ENCODE measurements at places on chromosomes 6 and 20.

DNA sequence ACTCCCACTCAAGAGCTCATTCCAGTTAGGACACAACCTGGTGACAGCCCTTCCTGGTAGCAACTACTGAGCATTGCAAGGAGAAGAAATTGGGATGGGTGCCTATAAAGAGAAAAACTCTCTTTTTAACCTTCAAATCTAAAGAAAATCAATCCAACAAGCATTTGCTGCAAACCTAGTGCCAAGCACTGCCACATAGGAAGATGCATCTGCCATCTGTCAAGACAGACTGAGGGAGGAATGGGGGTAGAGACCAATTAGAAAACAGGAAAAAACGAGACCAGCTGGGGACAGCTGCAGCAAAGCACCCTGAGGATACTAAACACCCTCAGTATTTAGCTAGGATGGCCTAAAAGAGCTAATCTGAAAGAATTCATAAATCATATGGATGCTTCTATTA lies 27.9 kb downstream of the HLA-DMB start:
- DNase-seq = no peak

- DNase-seq = no peak
These were observed 248.5 kb downstream of the BTBD3 start for GRCh38 chr20:12166053-12166717.

DNA sequence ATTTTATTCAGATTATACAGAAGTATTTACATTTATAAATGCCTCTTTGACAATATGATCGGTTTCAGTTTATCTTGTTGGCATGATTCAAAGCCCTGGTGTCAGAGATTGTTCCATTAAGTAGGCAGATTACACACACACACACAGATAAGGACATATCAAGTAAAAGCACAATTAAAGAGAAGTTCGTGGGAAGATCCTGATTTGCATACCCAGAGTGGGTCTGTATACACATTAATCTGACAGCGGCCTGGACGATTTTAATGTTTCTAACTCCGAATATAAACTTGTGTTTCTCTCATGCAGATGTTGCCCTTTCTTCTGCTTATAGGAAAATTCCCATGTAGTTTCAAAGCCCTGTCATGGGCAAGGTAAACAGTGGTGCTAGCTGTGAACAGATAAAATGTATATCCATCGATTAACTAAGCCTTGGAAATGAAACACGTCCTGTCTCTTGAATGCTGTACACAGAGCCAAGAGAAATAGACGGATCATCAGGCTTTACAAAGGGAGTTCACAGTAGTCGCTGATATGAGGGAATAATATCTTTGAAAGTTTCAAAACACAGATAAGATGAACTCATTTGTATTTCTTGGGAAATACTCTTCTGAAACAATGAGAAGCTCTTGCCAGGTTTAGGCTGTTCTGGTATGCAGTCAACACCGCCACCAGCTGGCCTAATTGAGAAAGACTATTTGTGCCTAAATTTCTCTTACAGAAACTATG lies 108.2 kb upstream of the GMDS start:
- peak; percentile 75 for DNase-seq

DNA sequence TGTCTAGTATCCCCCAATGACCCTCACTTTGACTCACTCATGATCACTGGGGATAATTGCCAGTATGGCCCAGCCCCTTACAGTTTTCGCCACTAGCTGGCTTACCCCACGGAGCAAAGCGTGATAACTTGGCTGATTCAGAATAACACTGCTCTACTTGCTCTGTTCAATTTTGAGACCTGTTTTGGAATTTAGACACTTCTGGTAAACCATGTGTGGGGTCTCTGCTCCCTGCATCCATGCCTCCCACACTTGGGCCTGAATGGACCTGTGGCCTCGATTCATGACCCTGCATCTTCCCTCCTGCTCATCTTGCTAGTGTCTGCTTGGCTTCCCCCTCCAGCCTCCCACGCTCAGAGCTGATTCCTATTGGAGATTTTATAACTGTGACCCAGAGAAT lies 48.9 kb downstream of the FOXA2 start:
- no peak for DNase-seq

DNA sequence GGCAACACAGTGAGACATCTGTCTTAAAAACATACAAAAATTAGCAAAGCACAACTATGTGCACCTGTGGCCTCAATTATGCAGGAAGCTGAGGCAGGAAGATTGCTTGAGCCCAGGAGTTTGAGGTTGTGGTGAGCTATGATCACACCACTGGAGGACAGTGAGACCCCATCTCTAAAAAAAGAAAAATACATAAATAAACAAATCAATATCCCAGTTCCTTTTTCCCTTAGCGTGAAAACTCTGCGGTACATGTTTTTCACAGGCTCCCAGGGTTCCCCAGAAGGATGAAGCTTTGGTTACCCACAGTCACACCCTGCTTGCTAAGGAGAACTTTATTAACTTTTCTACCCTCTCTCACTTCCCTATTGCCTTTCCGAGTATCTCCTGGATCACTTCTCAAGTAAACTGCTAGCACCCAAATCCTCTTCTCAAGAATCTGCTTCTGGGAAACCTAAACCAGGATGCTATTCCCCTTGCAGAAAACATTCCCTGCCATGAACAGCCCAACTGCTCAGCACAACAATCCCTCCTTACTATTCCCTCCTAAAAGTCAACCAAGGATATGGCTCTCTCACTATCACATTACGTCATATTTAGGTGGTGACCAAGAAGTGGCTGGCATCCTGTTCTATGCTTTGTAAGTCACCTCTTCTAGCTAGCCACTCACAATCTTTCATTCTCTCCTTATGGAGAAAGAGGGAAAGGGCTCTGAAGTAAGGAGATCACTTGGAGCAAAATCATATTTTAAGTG lies 122.4 kb downstream of the IPCEF1 start:
- no peak for DNase-seq

- DNase-seq = no peak
These were observed 78.7 kb downstream of the SGK1 start for GRCh38 chr6:134238960-134239795.

DNA sequence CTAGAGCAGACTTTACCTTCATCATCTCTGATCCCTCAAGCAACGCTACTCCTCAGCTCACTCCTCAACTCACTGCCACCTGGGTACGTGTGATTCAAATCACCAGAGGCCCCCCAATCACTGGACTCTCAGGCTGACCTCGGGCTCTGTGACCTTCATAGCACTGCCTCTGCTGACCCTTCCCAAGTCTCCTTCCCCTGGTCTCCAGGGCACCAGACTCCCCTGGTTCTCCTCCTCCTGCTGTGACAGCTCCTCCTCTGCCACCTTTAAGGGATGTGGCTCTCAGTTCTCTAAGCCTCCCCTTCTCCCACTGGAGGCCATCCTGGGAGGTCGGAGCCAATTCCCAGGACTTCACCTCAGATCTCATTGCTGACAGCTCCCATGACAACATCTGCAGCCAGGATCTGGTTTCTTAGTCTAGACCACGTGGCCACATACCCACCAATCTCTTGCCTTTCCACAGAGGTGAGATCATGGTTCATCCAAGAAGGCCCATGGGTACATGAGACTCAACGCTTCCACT lies 90.4 kb downstream of the NFATC2 start:
- DNase-seq = no peak

DNA sequence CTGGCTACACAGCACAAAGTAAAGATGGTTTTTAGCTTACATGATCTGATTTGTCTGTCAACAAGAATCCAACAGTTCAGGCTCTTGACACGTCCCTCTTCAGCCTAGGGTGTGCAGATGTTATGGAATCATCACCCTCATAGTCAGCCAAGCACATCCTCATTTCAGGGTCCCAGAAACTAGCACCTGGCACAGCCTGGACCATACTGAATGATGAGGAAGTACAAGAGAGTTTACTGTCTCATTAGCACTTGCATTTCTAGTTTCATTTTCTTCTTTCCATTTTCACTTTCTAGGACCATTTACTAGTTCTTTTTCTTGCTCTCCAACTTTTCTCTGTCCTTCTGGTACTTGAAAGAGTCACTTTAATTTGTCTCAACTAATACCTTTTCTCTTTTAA lies 6.5 kb downstream of the RIPOR2 start:
- peak; percentile 49 for DNase-seq

- no peak for DNase-seq
These were observed 49.0 kb downstream of the SLC22A23 start for GRCh38 chr6:3407840-3408239.

DNA sequence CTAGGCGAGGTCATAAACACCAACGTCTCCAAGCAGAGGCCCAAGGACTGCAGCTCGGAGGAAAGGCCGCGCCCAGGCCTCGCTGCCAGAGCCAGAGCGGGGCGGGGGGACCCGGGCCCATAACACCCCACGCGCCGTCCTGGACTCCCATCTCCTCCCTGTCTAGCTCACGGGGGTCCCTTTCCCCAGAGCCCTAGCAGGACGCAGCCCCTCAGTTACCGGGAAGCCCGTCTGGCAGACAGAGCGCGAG lies 44.9 kb downstream of the MDFI start:
- DNase-seq = no peak

- DNase-seq = no peak
These were observed 14.3 kb upstream of the SLC22A3 start for GRCh38 chr6:160333841-160334240.

DNA sequence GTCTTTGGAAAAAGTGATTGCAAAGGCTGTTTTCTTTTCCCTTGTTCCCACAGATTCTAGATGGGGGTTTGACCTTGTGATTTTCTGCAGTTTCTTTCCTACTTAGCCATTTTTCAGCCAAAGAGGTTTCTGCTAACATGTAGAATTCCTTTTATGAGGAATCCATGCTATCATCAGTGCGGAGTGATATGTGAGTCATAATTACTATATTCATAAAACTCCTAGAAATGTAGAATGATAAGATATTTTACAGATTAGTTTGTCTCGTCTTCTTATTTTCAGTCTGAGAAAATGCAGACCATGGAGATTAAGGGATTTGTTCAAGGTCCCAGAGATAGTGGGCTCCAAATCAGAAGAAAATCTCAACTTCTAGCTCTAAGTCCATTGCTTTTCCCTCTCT lies 98.6 kb downstream of the KCNQ5 start:
- no peak for DNase-seq

GRCh38 chr6:14977747-14978382 lies 268.0 kb upstream of the JARID2 start:
- no peak for DNase-seq

- DNase-seq = peak; percentile 53
These were observed 10.1 kb upstream of the PYGB start for GRCh38 chr20:25237610-25238318.

- DNase-seq = no peak
These were observed 85.8 kb upstream of the PREP start for GRCh38 chr6:105488516-105489215.

DNA sequence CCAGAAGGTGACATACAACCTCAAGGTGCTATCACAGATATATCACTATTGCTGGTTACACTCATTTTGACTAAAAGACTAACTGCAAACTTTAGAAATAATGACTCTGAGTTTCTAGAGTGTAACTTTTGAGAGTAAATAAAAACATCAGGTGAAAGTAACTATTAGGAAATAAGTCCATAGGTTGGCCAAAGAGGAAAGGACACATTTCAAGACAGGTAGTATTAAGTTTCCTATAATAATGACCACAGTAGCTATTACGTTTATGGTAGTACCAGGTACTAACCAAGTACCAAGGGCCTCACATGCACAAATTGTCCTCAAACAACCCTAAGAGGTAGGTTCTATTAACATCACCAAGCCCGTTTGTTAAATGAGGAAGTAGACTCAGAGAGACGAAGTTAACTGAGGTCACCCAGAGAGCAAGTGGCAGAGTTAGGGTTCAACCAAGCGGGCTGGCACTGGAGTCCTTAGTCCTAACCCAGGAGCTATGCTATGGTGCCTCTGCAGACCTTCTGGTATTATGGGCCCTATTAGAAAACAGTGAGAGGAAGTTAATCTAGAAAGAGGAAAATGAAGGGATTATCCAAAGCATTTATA lies 36.8 kb downstream of the HEBP2 start:
- no peak for DNase-seq

DNA sequence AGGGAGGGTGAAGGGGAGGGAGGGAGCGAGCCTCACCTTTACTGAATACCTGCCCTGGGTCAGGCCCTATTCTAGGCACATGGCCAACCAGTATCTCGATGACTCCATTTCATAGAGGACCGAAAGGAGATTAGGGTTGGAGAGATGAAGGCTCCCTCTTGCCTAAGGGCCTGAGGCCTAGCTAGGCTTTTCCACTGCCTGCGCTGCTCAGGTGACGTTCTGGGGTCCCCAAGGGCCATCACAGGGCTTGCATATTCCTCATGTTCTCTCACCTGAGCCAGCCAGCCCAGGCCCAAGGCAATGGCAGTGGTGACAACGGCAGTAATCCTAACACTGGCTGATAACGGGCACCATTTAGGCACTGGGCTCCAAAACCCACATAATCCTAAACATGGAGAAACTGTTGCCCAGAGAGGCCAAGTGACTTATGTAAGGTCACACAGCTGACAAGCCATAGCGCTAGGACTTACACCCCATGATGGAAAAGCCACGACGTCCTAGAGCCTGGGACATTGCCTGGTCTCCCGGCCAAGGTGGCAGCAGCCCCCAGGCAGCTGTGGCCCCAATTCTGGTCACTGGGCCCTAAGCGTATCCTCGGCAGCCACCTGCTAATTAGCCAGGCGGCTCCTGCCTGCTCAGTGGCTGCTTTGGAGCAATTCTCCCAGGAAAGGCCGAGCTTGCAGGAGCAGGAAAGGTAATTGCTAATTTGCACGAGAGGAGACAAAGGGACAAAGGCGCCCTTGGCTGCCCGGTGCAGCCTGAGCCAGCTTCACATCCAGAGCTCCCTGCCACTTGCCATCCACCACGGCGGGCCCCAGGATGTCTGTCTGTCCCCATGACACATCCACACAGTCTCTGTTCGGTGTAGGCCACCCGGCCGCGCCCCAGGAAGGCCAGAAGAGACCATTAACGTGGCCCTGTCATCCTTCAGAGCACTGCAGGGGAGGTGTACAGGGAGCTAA lies 21.5 kb downstream of the NOL4L start:
- DNase-seq = no peak

Data from activated naive CD4-positive, alpha-beta T cell treated with anti-CD3 and anti-CD28 coated beads, Interleukin-2, amount 10 ng/mL, durations not matched to agents 7 days and 5 days (primary cell).